ENCODE measurements at places on chromosomes 7 and 10. TPM values are rescaled to one million over a fixed set of nuclear protein-coding genes. Genes with fewer than 3 reads are reported as not detected.

The HMX3 gene
- total RNA-seq: not detected

The CALHM1 gene
- total RNA-seq: not detected

The KIN gene
- total RNA-seq: 9.4 TPM

The GHRHR gene
- total RNA-seq: not detected

The TMEM273 gene
- 0.58 TPM for total RNA-seq

The CCAR1 gene
- total RNA-seq: 33.4 TPM

The PGAM2 gene
- total RNA-seq: 0.56 TPM

The AKR1B15 gene
- not detected for total RNA-seq

The GRID2IP gene
- under 0.01 TPM for total RNA-seq

The DOCK4 gene
- total RNA-seq: 26.6 TPM

The ZNF239 gene
- total RNA-seq: 12.1 TPM

The RBP4 gene
- not detected for total RNA-seq

The ZNF488 gene
- total RNA-seq: not detected

The ITIH5 gene
- 1.4 TPM for total RNA-seq

The HABP2 gene
- 0.19 TPM for total RNA-seq

The PARD3 gene
- total RNA-seq: 67.1 TPM

The ZNF853 gene
- 0.19 TPM for total RNA-seq

All from regular cardiac myocyte (primary cell).